ENCODE measurements at places on chromosomes 4 and X.
A peak's percentile ranks its signal among the peaks of the same experiment; 100 is the strongest.

GRCh38 chr4:123144616-123145015, 222.2 kb upstream of the NUDT6 start:
- DNase-seq = no peak

DNA sequence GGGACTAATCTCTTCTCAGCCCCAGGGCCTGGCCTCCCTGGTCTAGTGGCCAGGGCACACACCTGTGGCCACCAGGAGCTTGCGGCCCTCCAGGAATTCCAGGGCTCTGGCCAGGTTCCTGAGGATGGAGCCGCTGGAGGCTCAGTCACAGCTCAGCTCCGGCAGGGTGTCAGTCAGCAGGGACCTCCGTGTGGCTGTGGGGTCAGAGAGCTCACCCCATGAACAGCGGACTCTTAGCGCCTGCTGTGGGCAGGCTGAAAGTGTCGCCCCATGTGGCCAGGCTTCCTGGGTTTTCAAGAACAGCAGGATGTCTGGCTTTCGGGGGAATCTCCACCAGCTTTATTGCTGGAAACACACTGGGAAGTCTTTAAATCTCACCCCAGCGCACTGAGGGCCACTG, 19.3 kb upstream of the SH3TC1 start:
- no peak for DNase-seq

GRCh38 chr4:186132577-186133242, 28.2 kb downstream of the FAM149A start:
- peak; percentile 15 for DNase-seq

DNA sequence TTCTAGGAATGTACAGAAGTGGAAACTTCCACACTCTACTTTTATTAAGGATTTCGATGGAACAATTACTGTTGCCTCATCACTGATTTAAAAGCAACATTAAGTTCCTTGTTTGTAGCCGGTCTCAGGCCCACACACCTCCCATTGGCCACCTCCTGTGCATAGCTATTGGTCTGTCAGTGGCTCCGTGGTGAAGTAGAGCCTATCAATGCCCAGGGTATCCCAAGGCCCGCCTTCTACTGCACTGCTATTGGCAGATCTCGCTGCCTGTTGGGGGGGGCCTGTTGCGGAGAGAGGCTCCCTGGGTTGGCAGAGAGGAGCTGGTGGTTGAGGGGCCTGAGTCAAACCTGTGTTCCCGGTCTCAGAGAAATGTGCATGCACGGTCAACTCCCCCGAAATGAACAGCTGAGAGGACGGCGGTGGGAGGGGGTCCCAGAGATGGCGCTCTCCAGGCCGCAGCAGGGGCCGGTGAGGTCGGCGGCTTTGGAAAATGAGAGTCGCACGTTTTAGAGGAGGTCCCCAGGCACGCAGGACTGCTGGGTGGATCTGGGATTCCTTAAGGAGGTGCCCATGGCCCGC, 4.9 kb upstream of the ARAF start:
- peak; percentile 96 for DNase-seq

- no peak for DNase-seq
Measured at GRCh38 chr4:93144644-93145043, 683.9 kb upstream of the ATOH1 start.

- no peak for DNase-seq
Measured at GRCh38 chr4:100828986-100829685, 311.3 kb upstream of the EMCN start.

- DNase-seq = peak; percentile 74
Measured at GRCh38 chrX:70196961-70197720, 19.9 kb downstream of the DGAT2L6 start.

- peak; percentile 1 for DNase-seq
Measured at GRCh38 chrX:25191403-25191802, 175.6 kb upstream of the ARX start.

GRCh38 chr4:2545321-2546013, 9.0 kb downstream of the FAM193A start:
- no peak for DNase-seq

GRCh38 chrX:153924149-153924861, 1.8 kb downstream of the ARHGAP4 start:
- peak; percentile 76 for DNase-seq

DNA sequence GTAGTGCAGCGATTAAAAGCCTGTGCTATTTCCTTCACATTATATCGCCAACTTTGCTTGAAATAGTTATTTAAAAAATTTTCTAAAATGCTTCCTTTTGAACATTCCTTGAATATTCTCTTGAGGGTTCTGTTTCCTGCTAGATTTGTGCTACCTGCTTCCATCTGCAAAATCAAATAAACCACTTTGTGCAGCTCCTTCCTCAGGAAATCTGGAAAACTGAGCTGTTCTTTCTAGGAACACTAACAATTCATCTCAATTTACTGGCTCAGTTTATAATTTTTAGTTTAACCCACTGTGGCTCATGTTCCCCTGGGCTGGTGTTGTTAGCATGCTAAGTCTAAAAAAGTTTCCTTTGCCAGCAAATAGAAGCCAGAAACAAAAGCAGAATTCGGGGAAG, 88.1 kb upstream of the LCORL start:
- no peak for DNase-seq

DNA sequence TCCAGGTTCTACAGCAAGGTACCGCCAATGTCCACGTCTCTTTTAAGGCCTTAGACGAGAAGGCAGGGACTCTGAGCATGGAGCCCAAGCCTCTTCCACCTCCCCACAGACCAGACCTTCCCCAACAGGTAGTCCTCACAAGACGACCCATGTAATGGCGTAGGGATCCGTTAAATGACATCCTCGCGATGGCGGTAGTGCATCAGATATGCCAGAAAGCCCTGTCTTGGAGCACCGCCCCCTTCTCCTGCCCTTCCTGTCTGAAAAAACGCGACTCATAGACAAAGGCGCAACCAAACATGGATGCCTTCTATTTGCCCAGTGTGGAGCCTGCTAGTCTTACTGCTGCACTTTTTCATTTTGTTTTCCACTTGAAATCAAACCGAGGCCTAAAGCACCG, 185.4 kb downstream of the OR13H1 start:
- DNase-seq = no peak

DNA sequence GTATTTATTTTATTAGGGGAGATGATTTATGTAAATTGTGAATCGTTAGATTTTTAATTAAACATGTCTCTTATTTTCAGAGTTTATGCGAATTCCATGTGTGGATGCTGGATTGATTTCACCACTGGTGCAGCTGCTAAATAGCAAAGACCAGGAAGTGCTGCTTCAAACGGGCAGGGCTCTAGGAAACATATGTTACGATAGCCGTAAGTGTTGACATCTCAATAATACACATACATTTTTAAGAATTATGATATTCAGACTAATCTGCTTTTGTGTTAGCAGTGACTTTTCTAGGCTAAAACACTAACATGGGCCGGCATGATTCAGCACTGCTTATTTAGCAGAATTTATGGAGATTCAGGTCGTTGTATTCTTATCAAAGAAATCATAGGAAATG, 91.2 kb downstream of the RAP1GDS1 start:
- DNase-seq = peak; percentile 74

GRCh38 chr4:147633113-147633512, 15.9 kb downstream of the TMEM184C start:
- no peak for DNase-seq

- DNase-seq = peak; percentile 43
Measured at GRCh38 chrX:136586386-136586785, 54.4 kb downstream of the VGLL1 start.

DNA sequence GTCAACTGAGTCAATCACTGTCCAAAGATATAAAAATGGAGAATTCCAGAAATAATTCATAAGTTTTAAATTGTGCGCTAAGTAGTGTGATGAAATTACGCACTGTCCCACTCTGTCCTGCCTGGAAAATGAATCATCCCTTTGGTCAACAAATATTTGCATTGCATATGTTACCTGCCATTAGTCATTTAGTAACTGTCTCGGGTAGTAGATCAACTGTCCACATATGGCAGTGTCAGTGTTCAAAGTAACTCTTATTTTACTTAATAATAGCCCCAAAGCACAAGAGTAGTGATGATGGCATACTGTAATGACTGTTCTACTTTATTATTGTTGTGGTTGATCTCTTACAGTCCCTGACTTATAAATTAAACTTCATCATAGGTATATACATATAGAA, 3.4 kb downstream of the YTHDC1 start:
- DNase-seq = no peak

- DNase-seq = no peak
Measured at GRCh38 chr4:111689731-111690130, 455.5 kb upstream of the FAM241A start.

DNA sequence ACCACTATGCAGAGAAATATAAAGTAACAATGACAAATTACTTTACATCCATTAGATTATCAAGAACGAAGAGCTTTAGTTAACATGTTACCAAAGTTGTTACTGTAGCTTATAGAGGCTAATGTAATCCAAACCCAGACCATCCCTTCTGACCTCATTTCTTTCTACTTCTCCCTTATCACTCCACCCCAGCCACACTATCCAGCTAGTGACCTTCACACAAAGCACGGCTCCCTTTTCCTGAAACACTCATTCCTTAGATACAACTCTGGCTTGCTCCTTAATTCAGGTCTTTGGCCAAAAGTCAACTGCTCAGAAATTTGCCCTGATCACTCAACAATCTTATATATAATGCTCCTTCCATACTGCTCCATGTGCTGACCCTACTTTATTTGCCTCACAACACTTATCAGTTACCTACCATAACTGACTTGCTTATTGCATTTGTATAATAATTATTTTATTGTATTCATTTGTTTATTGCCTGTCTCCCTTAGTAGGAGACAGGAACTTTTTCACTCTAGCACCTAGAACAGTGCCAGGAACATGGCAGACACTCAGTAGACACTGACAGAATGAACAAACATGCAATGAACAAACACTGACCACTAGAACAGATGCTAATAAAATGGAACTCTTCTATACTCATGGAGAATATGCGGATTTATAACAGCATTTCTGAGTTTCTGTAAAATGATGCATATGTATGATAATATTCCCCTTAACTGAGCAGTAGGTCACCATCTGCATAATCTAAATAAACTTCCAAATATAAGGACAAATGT, 67.6 kb downstream of the EIF4E start:
- DNase-seq = peak; percentile 80

DNA sequence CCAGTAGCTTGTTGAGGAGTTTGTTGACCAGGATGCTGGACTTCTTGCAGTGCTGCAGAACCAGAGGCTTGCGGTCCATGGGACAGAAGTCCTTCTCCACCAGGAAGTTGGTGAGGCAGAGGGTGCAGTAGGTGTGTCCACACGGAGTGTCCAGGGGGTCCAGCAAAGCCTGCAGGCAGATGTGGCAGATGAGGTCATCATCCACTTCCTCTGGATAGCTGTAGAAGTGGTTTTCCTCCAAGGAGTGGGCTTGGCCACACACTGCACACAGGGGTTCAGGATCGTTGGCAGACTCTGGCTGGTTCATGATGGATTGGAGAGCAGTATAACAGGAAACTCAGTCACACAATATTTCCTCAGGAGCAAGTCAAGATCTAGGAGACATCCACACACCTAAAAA, 17.6 kb downstream of the LNX1 start:
- no peak for DNase-seq

DNA sequence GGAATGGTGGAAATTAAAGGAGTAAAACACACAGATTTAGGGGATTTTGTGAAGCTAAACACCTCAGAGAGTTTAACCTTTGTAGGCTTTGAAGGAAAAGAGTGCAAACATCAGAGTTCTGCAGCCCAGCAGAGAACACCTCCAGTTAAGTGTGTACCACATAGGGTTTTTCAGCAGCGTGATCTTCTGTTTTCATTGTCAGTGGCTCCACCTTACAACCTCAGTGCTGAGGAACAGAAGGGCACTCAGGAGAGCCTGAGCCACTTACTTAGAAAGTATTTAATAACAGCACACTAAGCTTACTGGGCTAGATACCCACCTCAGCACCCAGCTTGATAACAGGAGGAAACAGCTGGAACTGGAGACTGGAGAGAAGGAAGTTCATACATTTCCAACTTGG, 2.0 kb upstream of the FBXW7 start:
- DNase-seq = peak; percentile 25

- no peak for DNase-seq
Measured at GRCh38 chr4:120971884-120972283, 49.4 kb upstream of the PRDM5 start.

DNA sequence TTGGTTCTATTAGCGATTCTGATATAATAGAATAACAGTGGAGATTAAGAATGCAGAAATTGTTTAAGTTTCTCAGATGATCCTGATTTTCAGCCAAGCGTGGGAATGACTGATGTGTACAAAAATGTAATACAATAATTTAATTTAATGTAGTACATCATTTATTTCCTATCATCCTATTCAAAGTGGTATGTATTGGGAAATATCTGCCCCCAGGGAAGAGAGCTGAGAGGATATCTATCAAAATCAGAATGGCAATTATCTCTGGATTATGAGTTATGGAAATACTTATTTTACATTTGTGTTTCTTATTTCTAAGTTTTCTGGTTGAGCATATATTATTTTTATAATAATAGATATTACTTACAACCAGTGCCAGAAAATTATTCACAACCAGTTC, 3.9 kb downstream of the FABP2 start:
- DNase-seq = no peak

DNA sequence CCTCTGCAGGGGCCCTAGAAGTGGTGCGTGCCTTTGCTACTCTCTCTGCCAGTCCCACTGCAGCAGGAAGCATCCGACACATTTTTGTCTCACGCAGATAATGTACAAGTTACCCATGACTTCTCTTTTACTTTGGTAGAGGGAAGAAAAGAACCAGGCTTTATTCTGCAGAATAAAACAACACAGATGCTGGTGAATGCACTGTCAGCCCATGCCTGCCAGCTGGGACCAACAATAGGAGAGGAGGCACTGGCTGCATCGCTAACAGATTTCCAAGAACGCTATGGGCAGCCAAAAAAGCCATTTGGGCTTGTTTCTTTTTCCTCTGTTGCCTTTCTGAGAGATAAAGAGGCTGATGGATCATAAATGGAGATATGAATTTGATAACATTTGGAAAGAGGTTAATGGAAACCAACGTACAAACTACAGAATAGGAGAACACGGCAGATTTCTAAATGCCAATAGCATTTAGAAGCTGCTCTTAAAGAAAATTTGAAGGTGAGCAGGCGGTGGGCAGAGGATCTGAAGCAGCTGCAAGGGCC, 47.5 kb upstream of the IGFBP7 start:
- DNase-seq = no peak

- DNase-seq = no peak
Measured at GRCh38 chr4:78625073-78625472, 73.5 kb downstream of the ANXA3 start.

GRCh38 chr4:114497116-114497515, 101.5 kb upstream of the UGT8 start:
- DNase-seq = no peak

DNA sequence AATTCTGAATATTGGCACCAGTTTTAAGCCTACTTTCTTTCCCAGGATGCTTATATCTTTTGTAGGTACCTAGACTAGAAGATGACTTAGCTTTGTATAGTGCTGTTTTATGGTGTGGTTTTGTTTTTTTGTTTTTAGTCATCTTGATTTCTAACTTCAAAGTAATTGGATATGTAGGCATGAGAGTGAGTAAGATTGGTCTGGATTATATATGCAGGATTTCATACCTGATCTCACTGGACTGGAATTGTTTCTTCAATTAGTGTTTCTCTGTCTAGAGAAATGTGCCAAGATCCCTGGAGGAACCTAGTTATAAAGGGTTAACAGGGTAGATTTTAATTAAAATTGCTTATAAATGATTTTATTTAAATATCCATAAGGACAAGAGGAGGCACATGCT, 23.1 kb downstream of the NAP1L5 start:
- DNase-seq = no peak

Measured in hematopoietic multipotent progenitor cell treated with erythropoietin and hydrocortisone succinate and interleukin-3 and kit ligand, for 4 days (in vitro differentiated cells).